ENCODE measurements at places on chromosomes 7 and 10.

DNA sequence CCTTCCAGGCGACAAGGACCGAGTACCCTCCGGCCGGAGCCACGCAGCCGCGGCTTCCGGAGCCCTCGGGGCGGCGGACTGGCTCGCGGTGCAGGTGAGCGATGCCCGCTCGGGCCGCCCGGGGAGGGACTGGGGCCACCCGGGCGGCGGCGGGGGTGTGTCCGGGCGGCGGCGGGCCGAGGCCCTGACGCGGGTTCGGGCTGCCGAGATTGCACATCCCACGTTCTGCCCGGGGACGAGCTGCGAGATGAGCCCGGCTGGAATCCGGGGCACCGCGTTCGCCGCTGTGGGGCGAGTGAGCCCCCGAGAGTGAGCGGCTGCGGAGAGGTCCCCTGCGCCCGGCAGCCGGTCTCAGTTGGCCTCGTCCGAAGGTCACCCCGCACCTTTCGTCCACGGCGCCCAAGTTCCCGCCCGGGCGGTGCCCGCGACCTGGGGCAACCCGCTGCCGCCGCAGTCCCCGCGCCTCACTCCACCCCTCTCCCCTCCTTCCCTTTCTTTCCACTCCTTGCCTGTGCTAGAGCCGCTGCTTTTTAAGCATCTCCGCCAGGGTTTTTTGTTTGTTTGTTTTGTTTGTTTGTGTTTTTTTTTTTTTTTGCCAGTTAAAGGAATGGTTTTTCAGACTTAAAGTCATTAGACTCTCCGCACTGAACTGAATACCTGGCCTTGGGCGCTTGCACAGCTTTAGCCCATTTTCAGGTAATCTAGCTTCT, 515 bp downstream of the RALA start:
- peak; percentile 31 for DNase-seq

DNA sequence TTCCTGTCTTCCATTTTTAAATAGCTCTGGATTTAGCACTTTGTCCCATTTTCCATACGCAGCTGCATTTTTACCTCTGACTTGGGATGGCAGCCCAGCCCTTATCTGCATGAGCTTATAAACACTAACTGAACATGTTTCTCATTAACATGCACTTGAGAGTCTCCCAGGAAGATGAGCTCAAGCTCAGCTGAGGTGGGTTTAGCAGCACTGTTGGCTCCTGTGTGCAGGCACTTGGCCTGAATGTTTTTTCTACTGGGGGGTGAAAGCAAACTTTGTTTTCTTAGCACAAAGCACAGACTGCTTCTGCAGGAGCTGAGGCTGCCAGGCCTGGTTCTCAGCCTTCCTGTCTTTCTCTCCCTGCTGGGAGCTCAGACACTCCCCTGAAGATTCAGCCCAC, 1093.6 kb upstream of the AUTS2 start:
- DNase-seq = no peak

DNA sequence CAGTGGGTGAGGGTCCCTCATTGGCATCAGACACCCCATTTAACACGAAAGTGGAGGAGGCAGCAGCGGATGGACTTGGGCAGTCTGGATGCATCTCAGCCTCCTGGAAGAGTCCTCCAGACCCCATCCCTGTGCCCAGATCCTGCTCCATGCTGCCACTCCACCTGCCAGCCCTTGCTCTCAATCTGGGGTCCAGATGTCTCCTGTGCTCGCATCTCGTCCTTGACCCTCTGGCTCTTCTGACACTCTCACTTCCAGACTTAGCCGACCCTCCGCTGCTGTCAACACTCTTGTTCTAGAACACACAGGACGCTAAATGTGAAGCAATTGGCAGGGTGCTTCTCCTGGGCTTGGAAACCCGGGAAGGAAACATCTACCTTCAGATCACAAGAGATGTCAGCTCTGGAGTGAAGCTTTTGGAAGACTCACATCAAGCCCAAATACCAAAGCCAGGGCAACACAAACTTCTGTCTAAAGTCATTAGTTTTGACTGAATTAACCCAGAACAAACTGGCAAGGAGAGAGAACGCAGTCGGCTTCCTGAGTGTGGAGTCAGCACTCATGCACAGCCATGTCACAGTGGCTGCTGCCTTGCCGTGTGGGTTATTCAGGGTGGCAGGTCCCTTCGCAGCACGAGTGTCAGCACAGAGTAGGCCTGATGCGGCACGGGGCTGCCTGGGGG, 379.1 kb downstream of the TCERG1L start:
- DNase-seq = no peak

DNA sequence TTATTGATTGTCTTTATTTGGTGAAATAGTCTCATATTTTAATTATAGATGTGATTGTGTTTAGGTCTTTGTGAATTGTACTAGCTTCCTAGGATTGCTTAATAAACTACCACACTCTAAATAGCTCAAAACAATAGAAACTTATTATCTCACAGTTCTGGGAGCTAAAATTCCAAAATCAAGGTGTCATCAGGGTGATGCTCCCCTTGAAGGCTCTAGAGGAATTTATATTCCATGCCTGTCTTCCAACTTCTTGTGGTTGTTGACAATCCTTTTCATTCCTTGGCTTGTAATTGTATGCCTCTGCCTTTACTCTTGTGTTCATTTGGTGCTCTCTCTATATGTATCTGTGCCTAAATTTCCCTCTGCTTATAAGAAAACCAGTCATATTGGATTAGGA, 155.3 kb upstream of the AKR1E2 start:
- DNase-seq = no peak

- DNase-seq = no peak
These were observed 4.1 kb downstream of the NEUROD6 start for GRCh38 chr7:31336202-31337001.

GRCh38 chr7:121002-121785, 71.2 kb upstream of the FAM20C start:
- DNase-seq = no peak

DNA sequence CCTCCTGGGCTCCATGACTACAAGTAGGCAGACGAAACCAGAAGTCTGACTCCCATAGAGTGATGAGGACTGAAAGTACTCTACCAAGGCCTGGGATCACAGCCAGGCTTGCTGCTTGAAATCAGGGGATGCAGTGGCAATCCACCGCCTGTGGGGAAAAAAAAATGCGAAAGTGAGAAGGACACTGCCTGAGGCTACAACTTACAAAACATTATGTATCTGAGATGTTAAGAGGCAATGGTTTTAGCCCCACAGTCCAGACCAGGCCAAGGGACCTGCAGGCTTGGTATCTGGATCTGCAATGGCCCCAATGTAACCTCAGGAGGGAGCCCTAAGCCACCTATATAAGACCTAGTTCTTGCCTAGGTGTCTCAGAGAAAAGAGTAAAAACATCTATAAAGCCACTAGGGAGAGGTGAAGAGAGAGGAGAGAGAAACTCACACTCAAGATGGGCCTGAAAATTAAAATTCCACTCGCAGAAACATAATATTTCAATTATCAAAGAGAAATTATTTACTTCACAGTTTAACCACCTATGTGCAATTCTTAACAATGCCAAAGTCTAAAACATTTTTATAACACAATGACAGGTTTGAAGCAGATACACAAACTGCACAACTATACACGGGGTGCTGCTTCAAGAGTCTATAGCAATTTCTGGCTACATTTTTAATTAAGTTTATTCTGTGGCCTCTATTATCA, 13.9 kb downstream of the DNAJC1 start:
- no peak for DNase-seq

- DNase-seq = no peak
These were observed 254.9 kb downstream of the SNX10 start for GRCh38 chr7:26546508-26547053.

- DNase-seq = no peak
These were observed 15.1 kb downstream of the GATA3 start for GRCh38 chr10:8069627-8070026.

DNA sequence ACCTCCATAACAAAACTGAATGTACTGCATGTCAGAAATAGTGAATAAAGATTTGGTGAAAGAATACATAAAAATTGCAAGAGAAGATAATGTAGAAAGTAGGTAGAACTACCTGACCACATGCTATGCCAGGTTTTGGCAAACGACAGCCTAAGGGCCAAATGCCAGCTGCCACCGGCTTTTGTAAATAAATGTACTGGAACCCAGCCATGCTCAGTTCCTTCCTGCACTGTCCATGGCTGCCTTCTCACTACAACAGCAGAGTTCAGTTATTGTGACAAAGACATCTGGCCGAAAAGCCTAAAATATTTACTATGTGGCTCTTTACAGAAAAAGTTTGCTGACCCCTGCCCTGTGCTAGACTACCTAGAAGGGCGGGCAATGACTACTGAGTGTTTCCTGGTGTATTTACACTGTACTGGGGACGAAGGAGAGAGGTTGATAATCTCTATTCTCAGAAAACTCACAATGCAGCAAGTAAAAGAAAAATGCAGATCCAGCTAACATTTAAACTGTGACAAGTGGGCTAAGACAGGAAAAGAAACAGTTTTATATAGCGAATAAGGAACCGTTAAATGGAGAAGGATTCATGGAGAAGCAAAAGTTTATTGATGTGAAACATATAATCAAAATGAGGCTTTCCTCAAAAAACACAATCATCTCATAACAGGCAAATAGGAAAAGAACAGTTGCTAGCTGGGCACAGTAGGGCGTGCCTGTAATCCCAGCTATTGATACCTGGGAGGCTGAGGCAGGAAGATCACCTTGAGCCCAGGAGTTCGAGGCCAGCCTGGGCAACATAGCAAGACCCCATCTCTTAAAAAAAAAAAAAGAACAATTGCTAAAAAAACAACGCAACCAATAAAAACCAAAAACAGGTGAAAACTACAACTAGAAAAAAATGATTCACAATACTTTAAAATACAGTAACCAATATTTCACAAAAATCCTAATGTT, 13.7 kb downstream of the KIN start:
- no peak for DNase-seq

GRCh38 chr7:97512441-97513207, 219.3 kb upstream of the TAC1 start:
- DNase-seq = no peak

GRCh38 chr7:71612911-71613310, 481.0 kb downstream of the GALNT17 start:
- DNase-seq = no peak
